Suprapubic skin (tissue), 4 donors: ENCODE measurements at places on chromosomes 7 and 10. TPM values are rescaled to one million over a fixed set of nuclear protein-coding genes. Genes with fewer than 3 reads are reported as not detected.

- H3K4me1 ChIP-seq, result no peaks in the 10 kb centered on the region
- H3K36me3 ChIP-seq, result no peaks in the 10 kb centered on the region
- no peak overlapping the region for H3K4me3 ChIP-seq
Observed at GRCh38 chr10:86211691-86212390, 154.8 kb downstream of the GRID1 start.

- H3K36me3 ChIP-seq, result no peaks in the 10 kb centered on the region
- peaks cover 10% of the 10 kb centered on the region for H3K4me1 ChIP-seq
- no peak overlapping the region for H3K4me3 ChIP-seq
Observed at GRCh38 chr7:44324204-44324480, 1.3 kb downstream of the CAMK2B start.

GRCh38 chr10:97891497-97892167, 42.0 kb downstream of the GOLGA7B start:
- no peak overlapping the region for H3K27ac ChIP-seq
- DNase-seq, result no peak
- H3K4me3 ChIP-seq, result no peak overlapping the region

DNA sequence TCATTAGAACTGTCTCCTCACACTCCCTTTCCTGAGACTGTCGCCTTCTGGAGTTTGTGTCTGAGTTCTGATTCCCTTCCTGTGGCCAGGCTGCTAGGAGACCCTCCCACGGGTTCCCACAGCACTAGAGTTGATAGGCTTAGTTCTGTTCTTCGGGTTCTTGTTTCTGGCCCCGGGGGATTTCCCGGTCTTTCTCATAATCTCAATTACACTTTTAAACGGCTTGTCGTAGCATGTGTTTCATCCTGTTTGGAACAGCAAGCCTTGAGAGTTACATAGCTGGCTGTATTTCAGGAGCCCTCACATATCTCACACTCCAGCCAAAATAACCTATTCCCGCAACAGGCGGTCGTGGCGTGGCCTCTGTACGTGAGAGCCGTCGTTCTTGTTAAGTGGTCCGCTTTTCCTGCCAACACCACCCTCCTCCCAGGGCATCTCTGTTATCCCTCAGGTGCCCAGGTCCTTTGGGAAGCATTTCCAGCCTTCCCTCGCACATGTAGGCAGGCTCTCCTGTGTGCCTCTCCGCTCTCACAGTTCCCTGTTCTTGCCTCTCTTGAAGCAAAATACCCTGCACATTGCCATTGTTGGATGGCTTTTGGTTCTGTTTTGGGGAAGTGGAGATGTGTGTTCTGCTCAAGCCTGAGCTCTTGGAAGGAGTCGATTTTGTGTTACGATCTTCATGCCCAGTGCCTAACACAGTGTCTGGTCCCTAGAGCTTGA, 46.0 kb downstream of the CDC123 start:
- no peaks in the 10 kb centered on the region for H3K27me3 ChIP-seq
- DNase-seq, result no peak
- H3K4me3 ChIP-seq, result no peak overlapping the region
- peaks cover 35% of the 10 kb centered on the region for H3K4me1 ChIP-seq
- H3K27ac ChIP-seq, result peak overlapping the region; percentile 68

- no peak overlapping the region for H3K4me3 ChIP-seq
- no peaks in the 10 kb centered on the region for H3K27me3 ChIP-seq
- H3K4me1 ChIP-seq, result peaks cover 21% of the 10 kb centered on the region
- no peak for DNase-seq
- no peak overlapping the region for H3K27ac ChIP-seq
Observed at GRCh38 chr10:74869635-74870034, 43.2 kb downstream of the KAT6B start.

- H3K36me3 ChIP-seq, result no peaks in the 10 kb centered on the region
- no peaks in the 10 kb centered on the region for H3K4me1 ChIP-seq
- no peak overlapping the region for H3K4me3 ChIP-seq
- H3K27ac ChIP-seq, result no peak overlapping the region
Observed at GRCh38 chr10:70350501-70350900, 31.9 kb downstream of the LRRC20 start.

- DNase-seq, result no peak
- H3K36me3 ChIP-seq, result no peaks in the 10 kb centered on the region
- no peak overlapping the region for H3K27ac ChIP-seq
- H3K4me1 ChIP-seq, result peaks cover 4% of the 10 kb centered on the region
Observed at GRCh38 chr7:148905093-148905666, 21.1 kb upstream of the EZH2 start.

DNA sequence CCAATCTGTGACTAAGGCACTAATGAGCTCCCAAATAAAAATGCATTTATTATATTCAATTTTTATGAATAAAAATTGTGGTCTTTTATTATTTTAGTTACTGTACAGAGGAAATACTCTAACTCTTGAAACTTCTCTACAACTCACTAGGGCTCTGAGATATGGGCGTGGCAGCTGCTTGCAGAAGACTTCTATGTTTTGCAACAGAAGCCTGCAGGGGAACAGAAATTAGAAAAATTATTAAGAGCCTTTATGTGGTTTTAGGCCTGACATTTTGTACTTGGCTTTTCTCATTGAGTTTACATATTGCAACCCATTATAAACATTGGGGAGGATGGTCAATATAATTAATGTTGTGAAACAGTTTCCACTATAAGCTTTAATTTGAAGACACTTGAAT, 581.4 kb downstream of the TNS3 start:
- H3K27ac ChIP-seq, result no peak overlapping the region
- H3K4me3 ChIP-seq, result no peak overlapping the region
- H3K27me3 ChIP-seq, result no peaks in the 10 kb centered on the region

DNA sequence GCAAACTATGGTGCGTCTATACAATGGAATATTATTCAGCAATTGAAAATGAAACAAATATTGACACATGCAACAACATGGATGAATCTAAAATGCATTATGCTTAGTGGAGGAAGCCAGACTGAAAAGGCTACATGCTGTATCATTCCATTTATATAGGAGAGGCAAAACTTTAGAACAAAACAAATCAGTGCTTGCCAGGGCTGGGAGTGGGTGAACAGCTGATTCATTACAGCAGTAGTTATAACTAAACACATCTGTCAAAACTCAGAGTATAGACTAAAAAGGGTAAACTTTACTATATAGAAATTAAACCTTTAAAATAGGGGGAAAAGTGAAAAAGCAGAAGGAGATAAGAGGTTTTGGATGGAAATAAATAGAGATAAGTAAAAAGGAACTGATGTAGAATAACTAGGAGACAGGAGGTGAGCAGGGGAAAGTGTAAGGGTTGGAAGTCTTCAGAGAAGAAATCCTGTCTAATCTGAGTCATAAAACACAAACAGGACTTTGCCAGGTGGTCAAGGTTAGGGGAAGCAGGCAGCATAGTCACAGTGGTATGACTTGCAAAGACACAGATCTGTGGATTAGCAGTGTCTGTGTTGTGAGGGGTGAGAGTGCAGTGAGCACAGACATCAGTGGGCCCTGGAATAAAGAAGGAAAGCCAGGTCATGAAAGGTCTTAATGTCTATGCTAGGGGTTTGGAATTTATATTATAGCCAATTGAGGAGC, 349.8 kb downstream of the PHTF2 start:
- peaks cover 3% of the 10 kb centered on the region for H3K4me1 ChIP-seq
- no peaks in the 10 kb centered on the region for H3K36me3 ChIP-seq
- no peaks in the 10 kb centered on the region for H3K27me3 ChIP-seq
- no peak overlapping the region for H3K4me3 ChIP-seq
- no peak overlapping the region for H3K27ac ChIP-seq

DNA sequence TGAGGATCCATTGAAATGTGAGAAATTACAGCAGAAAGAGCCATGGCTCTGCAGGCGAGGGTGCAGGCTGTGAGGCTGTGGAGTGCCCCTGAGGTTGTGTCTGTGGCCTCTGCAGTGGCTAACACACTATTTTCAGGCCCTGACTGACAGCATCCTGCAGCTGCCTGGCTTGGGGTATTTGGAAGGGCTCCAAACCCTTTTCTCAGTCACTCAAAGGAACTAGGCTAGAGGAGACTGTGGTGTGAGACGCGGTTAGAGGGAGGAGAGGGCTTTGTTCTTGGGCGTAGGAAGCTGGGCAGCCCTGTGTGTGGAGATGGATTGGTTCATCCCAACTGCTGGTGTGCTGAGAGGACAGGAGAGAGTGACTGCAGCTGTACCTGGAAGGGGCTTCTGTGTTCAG, 134.9 kb downstream of the RAMP3 start:
- DNase-seq, result no peak
- H3K27ac ChIP-seq, result no peak overlapping the region
- H3K27me3 ChIP-seq, result peaks cover 8% of the 10 kb centered on the region
- H3K4me1 ChIP-seq, result no peaks in the 10 kb centered on the region
- H3K36me3 ChIP-seq, result no peaks in the 10 kb centered on the region

GRCh38 chr10:96971324-96971723, 139.2 kb downstream of the LCOR start:
- H3K4me1 ChIP-seq, result no peaks in the 10 kb centered on the region
- no peak overlapping the region for H3K27ac ChIP-seq
- no peaks in the 10 kb centered on the region for H3K27me3 ChIP-seq
- no peak overlapping the region for H3K4me3 ChIP-seq

DNA sequence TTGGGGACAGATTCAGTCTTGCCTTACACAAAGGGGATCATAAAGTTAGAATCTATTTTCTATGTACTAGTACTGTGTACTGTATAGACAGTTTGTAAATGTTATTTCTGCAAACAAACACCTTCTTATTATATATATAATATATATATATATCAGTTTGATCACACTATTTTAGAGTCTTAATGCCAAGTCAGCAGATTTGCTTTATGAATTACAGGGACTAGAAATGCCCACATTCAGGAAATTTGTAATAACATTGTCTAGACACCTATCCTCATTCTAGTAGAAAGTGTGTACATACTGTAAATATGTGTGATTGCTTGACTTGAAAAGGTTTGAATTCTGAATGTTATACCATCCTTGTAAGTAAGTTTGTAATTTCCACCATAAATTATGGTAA, 111.2 kb downstream of the NSUN6 start:
- no peak for DNase-seq
- H3K27me3 ChIP-seq, result no peaks in the 10 kb centered on the region
- H3K27ac ChIP-seq, result no peak overlapping the region

GRCh38 chr7:31664890-31665289, 22.1 kb upstream of the PPP1R17 start:
- no peak overlapping the region for H3K27ac ChIP-seq
- no peak for DNase-seq
- no peaks in the 10 kb centered on the region for H3K27me3 ChIP-seq
- no peaks in the 10 kb centered on the region for H3K36me3 ChIP-seq

DNA sequence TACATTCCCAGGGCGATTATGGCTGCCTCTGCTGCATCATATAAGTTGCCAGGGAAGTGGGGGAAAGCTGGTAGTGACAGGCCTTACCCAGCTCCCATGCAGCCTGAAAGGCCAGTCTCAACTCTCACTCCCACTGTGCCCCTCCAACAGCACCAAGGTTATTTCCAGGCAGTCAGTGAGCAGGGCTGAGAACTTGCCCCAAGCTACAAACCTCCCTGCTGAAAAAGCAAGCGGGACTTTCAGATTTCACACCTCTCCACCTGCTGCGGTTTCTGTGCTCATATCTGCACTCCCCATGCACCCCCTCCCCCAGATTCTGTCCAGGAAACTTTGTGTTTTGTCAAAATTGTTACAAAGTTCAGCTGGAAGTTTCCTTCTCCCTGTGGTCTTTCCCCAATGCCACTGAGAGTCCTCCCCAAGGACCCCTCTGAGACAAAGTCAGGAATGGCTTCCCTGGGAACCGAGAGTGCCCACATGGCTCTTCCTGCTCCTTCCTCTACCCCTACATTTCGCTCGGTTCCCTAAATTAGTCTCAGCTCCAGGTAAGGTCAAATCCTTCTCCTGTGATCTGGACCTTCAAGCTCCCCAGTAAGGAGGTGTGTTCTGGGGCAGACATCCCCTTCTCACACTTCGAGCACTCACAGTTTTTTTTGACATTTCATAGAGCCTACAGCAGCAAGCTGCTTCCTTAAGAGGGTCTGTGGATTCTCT, 25.3 kb upstream of the WNT2 start:
- H3K27ac ChIP-seq, result no peak overlapping the region
- DNase-seq, result no peak
- no peak overlapping the region for H3K4me3 ChIP-seq
- no peaks in the 10 kb centered on the region for H3K27me3 ChIP-seq
- H3K36me3 ChIP-seq, result no peaks in the 10 kb centered on the region

DNA sequence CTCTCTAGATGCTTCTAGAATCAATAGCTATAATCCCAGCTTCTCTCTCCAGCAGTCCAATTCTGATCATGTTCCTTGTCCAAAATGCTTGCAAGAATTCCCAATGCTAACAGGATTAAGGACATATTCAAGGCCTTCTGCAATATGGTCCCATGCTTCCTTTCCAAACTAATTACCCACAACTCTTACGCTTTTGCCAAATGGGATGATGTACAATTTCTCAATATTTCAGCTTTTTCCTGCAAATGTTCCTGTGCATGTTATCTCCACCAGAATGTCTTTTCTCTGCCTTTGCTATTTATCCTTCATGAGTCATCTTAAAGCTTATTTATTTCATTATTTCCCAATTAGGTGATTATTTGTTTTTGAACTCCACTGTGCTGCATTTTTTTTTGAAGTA, 556.4 kb downstream of the SORCS1 start:
- no peaks in the 10 kb centered on the region for H3K27me3 ChIP-seq
- no peak for DNase-seq
- no peaks in the 10 kb centered on the region for H3K4me1 ChIP-seq
- H3K36me3 ChIP-seq, result no peaks in the 10 kb centered on the region
- H3K4me3 ChIP-seq, result no peak overlapping the region

- H3K4me1 ChIP-seq, result no peaks in the 10 kb centered on the region
- no peaks in the 10 kb centered on the region for H3K36me3 ChIP-seq
- DNase-seq, result no peak
- no peak overlapping the region for H3K4me3 ChIP-seq
Observed at GRCh38 chr7:155829796-155830470, 17.7 kb upstream of the SHH start.

GRCh38 chr10:101284101-101284743, 55.0 kb upstream of the LBX1 start:
- H3K27ac ChIP-seq, result no peak overlapping the region
- H3K36me3 ChIP-seq, result no peaks in the 10 kb centered on the region
- H3K27me3 ChIP-seq, result peaks cover 76% of the 10 kb centered on the region
- peak overlapping the region; percentile 15 for H3K4me3 ChIP-seq

DNA sequence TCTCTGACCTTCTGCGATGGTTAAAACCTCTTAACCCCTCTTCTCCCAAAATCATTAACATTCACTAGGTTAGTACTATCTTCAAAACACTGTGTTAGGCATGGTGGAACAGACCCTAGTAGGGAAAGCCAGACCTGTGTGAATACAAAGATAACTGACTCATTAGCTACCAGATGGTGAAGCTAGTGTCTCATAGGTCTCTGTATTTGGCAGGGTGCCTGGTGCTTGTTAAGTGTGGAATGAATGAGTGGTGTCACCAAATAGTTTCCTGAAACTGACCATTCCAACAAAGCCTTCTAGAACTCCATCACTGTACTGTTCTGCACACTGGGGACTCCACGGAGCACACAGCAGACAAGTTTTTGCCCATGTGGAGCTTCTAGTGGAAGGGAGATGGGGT, 27.7 kb upstream of the TM9SF3 start:
- H3K27me3 ChIP-seq, result no peaks in the 10 kb centered on the region
- H3K36me3 ChIP-seq, result no peaks in the 10 kb centered on the region
- no peak overlapping the region for H3K4me3 ChIP-seq
- H3K27ac ChIP-seq, result no peak overlapping the region

The TMEM270 gene
- not detected for total RNA-seq

The COL26A1 gene
- not detected for total RNA-seq

The KEL gene
- total RNA-seq, result 0.32 TPM

The MALRD1 gene
- total RNA-seq, result 0.80 TPM

The PDZD7 gene
- total RNA-seq, result 1.2 TPM

The HEPACAM2 gene
- total RNA-seq, result not detected

The ADCY1 gene
- total RNA-seq, result 0.26 TPM

The CCL24 gene
- 2.6 TPM for total RNA-seq

The GSTK1 gene
- total RNA-seq, result 177 TPM
